Stimulated activated CD4-positive, alpha-beta T cell treated with anti-CD3 and anti-CD28 coated beads, Interleukin-4, amount 100 ng/mL, for 48 hours (primary cell): ENCODE measurements at places on chromosomes 12 and 14.

DNA sequence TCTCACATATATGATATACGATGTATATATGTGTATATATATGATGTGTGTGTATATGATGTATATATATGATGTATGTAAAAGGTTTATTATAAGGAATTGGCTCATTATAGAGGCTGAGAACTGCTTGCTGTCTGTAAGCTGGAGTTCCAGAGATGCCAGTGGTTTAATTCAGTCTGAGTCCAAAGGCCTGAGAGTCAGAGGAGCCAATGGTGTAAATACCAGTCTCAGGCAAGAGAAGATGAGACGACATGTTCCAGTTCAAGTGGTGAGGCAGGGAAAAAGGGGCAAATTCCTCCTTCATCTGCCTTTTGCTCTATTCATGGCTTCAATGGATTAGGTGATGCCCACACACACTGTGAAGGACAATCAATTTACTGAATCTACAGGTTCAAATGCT is 17.1 kb upstream of the STYK1 start:
- DNase-seq, result no peak

DNA sequence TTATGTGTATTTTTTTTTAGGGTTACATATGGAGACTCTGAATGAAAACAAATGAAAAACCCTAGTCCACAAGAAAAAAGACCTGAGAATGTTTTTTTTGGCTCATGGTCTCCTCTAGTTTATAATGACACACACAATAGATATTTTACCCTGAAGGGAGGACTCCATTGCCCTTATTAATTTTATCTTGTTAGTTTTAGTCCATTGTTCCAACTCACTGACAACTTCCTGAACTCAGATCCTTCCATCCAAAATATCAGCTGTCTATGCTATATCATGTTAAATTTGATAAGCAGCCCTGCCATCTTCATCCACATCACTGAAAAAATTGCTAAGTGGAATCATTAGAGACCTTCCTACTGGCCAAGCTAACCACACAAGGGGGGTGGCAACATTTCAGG is 232.1 kb downstream of the MON2 start:
- no peak for DNase-seq

DNA sequence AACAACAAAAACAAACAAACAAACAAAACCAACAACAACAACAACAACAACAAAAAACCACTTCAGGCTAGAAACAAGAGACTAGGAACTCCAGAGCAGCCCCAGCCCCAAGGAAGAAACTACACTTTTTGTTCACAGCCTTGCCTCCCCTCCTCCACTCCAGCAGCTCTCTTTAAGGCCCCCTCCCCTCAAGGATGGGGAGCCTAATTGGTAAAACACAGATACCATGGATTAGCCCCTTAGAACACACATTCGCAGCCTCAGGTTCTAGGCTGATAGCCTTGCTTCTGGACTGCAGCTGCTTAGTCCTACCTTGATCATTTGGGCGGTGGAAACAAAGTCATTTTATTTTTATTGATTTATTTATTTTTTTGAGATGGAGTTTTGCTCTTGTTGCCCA is 11.9 kb upstream of the AVIL start:
- no peak for DNase-seq

GRCh38 chr12:98453492-98453891 is 61.9 kb upstream of the TMPO start:
- DNase-seq, result no peak

DNA sequence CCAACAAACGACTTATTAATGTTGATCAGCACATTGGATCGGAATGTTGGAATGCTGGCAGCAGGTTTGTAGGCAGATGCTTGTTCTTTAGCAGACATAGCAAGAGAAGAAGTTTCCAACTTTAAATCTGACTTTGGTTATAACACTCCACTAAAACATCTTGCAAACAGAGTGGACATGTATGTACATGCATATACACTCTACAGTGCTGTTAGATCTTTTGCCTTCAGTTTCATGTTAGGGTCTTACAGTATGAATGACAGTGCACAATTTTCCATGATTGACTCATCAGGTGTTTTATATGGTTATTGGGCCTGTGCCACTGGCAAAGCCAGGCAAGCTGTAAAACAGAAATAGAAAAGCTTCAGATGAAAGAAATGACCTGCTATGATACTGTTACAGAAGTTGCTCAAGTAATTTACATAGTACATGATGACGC is 14.3 kb upstream of the DHRS7 start:
- no peak for DNase-seq

- no peak for DNase-seq
These were observed 7.8 kb upstream of the MTERF2 start for GRCh38 chr12:106994579-106995220.

- no peak for DNase-seq
These were observed 264.0 kb downstream of the ATXN7L3B start for GRCh38 chr12:74801625-74802024.

DNA sequence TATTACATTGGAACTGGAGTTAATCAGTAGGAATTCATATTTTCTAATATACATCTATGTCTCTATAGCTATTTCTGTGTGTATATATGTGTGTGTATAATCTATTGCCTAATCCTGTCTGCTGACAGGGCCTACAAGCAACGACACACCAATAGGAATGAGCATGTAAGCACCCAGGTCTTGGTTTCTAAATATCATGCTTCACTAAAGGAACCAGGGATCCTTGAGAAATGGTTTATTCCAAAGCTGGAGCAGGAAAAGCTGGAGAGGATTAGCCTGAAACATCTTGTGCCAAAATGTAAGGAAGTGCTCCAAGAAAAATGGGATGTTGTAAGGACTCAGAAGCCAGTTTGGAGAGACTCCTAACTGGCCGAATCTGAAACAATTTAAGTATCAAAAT is 29.3 kb upstream of the LGALS3 start:
- DNase-seq, result no peak

DNA sequence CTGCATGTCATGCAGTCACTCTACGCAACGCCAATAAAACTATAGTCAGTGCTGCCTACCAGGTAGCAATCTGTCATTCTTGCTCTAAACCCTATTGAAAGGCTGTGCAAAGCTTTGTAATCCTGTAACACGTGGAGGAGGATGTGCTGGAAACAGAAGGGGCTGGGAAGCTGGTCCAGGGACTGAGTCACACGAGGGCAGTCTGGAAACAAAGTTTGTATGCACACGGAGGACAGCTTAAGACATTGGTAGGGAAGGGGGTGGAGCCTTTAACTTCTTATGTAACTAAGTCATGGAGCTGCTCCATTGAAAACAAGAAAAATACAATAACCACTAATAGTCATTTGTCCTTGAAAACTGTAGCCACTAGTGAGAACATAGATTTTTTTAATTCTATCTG is 128.0 kb downstream of the BCAT1 start:
- no peak for DNase-seq

DNA sequence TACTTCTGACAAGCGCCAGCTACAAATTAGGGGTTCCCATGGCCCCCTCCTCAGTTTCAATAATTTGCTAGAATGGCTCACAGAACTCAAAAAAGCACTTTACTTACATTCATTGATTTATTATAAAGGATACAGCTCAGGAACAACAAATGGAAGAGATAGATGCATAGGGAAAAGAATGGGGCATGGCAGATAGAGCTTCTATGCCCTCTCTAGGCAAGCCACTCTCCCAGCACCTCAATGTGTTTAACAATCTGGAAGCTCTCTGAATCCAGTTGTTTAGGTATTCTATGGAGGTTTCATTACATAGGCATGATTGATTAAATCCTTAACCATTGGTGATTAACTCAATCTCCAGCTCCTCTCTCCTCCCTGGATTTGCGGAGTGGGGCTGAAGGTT is 184.5 kb upstream of the DAAM1 start:
- DNase-seq, result no peak

DNA sequence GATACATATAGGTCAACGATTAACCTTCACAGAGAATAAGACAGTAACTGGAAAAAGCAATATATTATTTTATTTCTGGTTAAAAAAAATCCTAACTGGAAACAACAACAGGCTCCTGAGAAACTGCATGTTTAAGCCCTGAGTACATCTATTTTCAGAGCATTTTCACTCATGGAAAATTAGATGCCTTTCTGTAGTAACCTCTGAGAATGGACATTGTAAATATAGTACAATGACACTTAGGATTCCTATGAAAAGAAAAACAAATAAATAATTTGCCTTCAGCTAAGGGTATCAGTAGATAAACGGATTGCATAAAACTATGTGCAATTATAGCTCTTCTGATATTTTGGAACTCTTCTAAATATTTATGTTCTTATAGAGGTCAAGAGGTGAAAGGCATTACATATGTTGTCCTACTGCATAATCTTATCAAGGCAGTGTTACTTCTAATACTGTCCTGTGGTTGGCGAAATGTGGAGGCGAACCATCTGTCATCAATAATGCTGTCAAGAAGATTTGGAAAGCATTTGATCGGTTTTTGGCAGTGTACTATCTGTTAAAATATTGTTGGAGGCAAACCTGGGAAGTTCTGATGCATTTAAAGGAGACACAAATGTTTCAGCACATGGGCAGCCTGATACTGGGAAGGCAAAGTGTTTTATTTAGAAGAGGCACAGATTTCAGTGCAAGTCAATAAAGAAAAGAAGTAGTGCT is 381.8 kb downstream of the BTG1 start:
- no peak for DNase-seq

GRCh38 chr14:95413289-95414215 is 93.8 kb upstream of the CLMN start:
- DNase-seq, result no peak

- DNase-seq, result no peak
These were observed 76.0 kb upstream of the HSPB8 start for GRCh38 chr12:119102714-119103113.

DNA sequence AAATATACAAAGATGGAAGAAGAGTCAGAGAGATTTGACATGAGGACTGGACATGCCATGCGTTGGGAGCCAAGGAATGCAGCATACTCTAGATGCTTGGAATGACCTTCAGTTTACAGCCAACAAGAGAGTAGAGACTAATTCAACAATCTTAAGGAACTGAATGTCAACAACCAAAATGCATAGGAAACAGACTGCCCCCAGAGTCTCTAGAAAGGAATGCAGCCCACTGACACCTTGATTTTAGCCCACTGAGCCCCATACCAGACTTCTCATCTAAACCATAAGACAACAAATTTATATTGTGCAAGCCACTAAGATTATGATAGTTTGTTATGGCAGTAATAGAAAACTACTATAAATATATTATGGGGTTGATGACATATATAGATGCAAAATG is 611.2 kb downstream of the RPS29 start:
- DNase-seq, result no peak

GRCh38 chr14:101823511-101824120 is 62.1 kb downstream of the PPP2R5C start:
- peak; percentile 75 for DNase-seq

DNA sequence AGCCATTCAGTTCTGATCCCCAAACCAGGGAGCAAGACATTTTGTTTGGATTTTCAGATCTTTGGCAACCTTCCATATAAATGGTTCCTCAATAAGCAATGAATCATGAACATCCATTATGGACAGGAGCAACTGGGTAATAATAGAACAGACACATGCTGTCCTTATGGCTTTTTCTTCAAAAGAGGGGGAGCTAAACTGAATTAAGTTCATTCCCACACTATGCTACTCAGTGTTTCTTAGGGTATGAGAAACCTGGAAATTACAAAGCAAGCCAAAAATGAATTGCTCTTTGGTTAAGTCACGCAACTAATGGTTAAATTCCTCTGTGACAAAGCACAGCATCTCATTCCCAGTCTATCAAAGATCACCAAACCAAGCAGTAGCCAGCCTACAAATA is 51.0 kb downstream of the PTGER2 start:
- DNase-seq, result no peak

DNA sequence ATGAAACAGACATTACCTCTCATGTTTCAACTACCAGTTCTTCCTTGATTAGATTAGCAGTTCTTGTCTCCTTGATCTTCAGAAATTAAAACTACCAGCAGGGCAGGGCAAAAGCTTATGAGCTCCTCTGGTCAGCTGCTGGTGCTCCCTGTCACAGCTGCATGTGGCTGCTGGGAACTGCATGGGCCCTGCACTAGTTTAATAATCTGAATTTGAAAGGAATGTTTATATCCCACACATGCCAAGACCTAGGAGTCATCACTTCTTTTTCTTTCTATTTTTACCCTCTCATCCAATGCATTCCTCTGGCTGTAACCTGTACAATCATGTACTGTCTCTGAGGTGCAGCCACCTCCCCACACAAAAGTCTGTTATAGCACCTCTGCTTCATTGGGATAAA is 73.9 kb downstream of the ARMH4 start:
- DNase-seq, result no peak

DNA sequence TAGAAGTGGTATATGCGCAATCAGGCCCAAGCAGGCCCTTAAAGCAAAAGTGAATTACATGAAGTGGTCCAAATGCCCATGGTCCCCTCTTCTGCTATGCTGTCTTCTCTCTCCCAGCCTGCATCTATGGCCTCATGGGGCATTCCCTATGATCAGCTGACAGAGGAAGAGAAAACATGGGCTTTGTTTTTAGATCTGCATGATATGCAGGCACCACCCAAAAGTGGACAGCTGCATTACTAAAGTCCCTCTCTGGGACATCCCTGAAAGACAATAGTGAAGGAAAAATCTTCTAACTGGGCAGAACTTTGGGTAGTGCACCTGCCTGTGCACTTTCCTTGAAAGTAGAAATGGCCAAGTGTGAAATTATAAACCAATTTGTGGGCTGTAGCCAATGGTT is 145.2 kb upstream of the ARID2 start:
- no peak for DNase-seq

DNA sequence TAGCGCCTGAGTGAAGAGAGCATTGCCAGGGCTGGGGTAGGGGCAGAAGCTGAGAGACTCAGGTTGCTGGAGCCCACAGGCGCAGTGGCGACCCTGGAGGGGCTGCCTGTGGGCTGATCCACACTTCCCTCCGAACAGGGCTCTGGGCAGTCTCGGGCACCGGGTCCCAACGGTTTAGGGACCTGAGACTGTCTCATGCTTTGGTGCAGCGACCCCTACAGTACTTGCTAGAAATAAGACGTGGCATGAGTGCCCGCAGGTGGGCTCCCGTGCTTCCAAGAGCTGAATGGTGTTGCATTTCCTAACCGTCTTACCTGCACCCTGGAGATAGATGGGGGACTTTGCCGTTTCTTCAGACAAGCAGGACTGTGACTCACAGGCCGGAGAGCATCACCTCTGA is 57.4 kb downstream of the AACS start:
- no peak for DNase-seq

- DNase-seq, result no peak
These were observed 70.4 kb downstream of the FUT8 start for GRCh38 chr14:65482757-65483438.
